ENCODE measurements at places on chromosomes 12 and 14. TPM values are rescaled to one million over a fixed set of nuclear protein-coding genes. Genes with fewer than 3 reads are reported as not detected.
A peak's percentile ranks its signal among the peaks of the same experiment; 100 is the strongest.

Gene SLC6A12
- not detected for total RNA-seq

- peaks cover 39% of the 10 kb centered on the region for H3K27me3 ChIP-seq
- H3K4me1 ChIP-seq: peaks cover 32% of the 10 kb centered on the region
- H3K36me3 ChIP-seq: no peaks in the 10 kb centered on the region
- H3K4me3 ChIP-seq: no peak overlapping the region
- peak overlapping the region; percentile 20 for H3K27ac ChIP-seq
Observed at GRCh38 chr14:81402123-81402495, 2.0 kb upstream of the STON2 start.

DNA sequence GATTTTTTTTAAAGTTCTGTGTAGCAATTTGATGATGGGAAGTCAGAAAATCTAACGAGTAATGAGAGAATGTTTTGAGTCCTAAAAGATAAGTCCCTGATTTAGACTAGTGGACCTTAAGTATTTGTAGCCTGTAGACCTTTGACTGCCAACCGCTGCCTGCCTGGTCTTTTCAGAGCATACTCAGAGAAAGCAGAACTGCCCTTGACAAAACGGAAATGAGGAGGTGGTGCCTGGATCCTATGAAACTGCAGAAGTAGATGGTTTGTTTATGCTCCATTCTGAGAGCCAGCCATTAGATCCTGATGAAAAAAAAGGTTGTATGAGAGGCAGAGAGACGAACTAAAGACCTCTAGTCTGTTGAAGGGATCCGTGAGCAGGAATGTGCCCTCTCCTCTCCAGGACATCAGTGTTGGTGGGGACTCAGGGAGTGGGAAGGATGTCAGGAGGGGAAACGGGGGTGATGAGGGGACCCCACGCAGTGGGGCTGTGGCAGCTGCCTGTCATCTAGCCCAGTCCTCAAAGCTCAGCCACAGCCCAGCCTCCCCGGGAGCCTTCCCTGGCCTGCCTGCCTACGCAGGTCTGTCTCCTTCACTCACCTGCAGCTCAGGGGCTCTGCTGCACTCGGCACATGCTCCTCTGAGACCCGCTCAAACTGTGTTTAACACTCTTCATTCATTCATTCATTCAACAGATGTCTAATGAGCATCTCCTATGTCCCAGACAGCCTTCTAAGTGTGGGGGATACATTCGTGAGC, 447.5 kb downstream of the AACS start:
- DNase-seq: no peak
- H3K36me3 ChIP-seq: no peaks in the 10 kb centered on the region
- no peak overlapping the region for H3K4me3 ChIP-seq

GRCh38 chr12:132327336-132328171, 1.8 kb downstream of the GALNT9 start:
- no peak overlapping the region for H3K27ac ChIP-seq
- DNase-seq: no peak
- H3K4me3 ChIP-seq: no peak overlapping the region
- H3K36me3 ChIP-seq: peaks cover 3% of the 10 kb centered on the region
- peaks cover 46% of the 10 kb centered on the region for H3K27me3 ChIP-seq
- H3K4me1 ChIP-seq: no peaks in the 10 kb centered on the region

Gene ACOT6
- total RNA-seq: not detected

DNA sequence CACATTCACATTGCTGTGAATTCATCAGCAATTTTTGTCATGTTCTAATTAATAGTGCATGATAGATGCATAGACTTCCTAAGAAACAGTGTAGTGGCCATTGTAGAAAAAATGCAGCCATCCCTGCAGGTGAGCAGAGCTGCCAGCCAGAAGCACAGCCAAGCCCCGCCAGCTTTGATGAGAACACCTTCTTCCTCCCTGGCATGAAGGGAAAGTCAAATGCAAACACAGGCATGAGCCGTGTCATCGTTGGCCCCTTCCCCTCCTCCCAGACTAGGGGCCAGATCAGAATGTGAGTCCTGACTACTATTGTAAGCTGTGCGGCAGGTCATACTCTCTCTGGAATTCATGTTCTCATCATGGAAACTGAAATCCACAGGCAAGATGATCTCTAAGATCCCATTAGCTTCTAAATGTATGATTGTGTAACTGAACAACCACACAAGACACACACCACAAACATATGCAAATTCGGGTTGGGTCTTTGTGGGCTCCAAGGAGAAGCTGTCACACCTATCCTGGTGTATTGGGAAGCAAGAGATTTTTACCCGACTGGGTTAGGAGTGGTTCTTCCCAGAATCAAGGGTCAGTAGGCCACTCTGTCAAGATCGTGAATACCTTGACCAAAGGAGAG, 2.8 kb upstream of the AQP2 start:
- DNase-seq: no peak
- H3K36me3 ChIP-seq: no peaks in the 10 kb centered on the region
- H3K27me3 ChIP-seq: peaks cover under 1% of the 10 kb centered on the region

Gene CEP290
- total RNA-seq: 13.3 TPM

DNA sequence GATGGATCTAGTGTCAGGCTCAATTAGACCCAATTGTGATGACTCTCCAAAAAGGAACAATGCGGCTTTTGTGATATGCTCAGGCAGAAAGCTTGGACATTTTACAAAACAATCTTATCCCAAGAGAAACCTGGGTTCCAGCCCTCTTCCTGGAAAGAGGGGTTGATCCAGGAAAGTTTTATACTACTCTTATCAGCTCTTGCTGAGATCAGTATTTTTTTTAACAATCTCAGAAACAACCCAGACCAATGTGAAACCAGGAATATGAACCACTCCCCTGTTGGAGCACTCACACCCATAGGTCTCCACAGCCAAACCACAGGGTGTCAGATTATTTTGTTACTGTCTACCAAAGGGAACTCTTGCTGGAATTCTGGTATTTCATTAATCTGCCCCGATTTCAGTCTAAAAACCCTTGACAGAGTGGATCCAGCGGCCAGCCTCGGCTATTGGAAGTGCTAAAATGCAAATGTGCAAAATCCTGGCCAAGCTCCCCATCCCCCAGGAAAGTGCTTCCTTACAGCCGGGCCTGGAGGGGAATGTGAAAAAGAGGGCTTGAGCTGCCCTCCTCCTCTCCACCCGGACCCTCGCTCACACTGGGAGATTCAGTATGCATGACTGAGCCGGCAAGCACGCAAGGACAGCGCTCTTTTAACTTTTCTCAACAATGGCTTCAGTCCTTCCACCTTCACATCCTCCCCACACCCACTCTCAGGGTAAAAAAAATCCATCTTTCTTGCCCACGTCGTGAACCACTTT, 4.0 kb downstream of the FBXL14 start:
- peaks cover 44% of the 10 kb centered on the region for H3K4me1 ChIP-seq
- peaks cover 25% of the 10 kb centered on the region for H3K36me3 ChIP-seq
- H3K4me3 ChIP-seq: peak overlapping the region; percentile 87
- DNase-seq: no peak

DNA sequence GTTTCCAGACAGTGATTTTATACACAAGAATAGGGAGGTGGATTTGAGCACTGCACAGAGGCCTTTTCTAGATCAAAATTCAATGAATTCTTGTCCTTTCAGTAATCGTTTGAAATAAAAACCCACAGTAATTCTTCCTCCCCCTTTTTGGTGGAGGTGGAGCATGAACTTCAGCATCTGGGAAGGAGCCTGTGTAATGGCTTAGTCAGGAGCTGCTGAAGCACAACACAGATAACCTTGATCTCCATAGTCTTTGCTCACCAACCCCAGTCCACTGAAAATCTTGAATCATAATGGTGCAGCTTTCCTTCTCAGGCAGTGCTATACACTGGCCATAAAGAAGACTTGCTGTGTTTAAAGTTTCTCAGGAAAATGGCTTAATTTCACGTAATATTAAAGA, 6.4 kb upstream of the TBPL2 start:
- H3K36me3 ChIP-seq: no peaks in the 10 kb centered on the region
- H3K4me3 ChIP-seq: no peak overlapping the region
- H3K4me1 ChIP-seq: peaks cover 3% of the 10 kb centered on the region
- no peak for DNase-seq

Gene KRT85
- not detected for total RNA-seq

Gene PDZRN4
- total RNA-seq: not detected

Gene EP400
- total RNA-seq: 54.1 TPM

Gene P2RX7
- 14.4 TPM for total RNA-seq

- no peak overlapping the region for H3K27ac ChIP-seq
- no peaks in the 10 kb centered on the region for H3K36me3 ChIP-seq
- peaks cover 33% of the 10 kb centered on the region for H3K27me3 ChIP-seq
- peak; percentile 26 for DNase-seq
- H3K4me1 ChIP-seq: peaks cover 12% of the 10 kb centered on the region
Observed at GRCh38 chr12:2733493-2734355, 61.0 kb upstream of the FKBP4 start.

DNA sequence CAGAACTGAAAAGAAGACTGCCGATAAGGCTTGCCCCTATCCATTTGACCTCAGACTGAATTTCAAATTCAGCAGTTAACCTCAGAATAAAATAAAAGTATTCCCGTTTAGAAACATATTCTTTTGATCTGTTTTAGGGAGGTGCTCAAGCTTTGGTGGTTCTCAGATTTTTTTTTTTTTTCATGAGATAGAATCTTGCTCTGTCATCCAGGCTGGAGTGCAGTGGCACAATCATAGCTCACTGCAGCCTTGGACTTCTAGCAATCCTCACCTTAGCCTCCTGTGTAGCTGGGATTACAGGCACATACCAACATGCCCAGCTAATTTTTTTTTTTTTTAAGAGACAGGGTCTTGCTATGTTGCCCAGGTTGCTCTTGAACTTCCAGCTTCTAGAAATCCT, 15.5 kb downstream of the AEBP2 start:
- no peak for DNase-seq
- H3K27me3 ChIP-seq: no peaks in the 10 kb centered on the region
- peaks cover 24% of the 10 kb centered on the region for H3K4me1 ChIP-seq
- H3K27ac ChIP-seq: no peak overlapping the region

DNA sequence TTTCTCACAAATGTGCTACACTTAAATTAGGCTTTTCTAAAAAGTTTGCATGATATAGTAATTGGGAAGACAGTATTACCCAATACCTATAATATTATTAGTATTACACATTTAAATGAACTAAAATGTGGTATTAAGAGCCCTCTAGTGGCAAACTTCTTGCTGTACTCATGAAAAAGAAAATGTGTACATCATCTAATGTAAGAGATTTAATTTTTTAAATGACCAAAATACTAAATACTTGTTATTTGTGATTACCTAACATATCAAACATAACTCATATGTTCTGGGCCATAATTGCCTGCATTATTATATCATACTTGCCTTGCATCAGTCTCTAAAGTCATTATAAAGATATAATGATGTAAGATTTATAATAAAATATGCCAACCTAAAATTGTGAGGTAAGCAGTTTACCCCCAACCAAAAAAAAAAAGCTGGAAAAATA, 64.2 kb downstream of the DNAI7 start:
- H3K36me3 ChIP-seq: no peaks in the 10 kb centered on the region
- no peak for DNase-seq
- no peak overlapping the region for H3K4me3 ChIP-seq
- no peak overlapping the region for H3K27ac ChIP-seq
- no peaks in the 10 kb centered on the region for H3K4me1 ChIP-seq

DNA sequence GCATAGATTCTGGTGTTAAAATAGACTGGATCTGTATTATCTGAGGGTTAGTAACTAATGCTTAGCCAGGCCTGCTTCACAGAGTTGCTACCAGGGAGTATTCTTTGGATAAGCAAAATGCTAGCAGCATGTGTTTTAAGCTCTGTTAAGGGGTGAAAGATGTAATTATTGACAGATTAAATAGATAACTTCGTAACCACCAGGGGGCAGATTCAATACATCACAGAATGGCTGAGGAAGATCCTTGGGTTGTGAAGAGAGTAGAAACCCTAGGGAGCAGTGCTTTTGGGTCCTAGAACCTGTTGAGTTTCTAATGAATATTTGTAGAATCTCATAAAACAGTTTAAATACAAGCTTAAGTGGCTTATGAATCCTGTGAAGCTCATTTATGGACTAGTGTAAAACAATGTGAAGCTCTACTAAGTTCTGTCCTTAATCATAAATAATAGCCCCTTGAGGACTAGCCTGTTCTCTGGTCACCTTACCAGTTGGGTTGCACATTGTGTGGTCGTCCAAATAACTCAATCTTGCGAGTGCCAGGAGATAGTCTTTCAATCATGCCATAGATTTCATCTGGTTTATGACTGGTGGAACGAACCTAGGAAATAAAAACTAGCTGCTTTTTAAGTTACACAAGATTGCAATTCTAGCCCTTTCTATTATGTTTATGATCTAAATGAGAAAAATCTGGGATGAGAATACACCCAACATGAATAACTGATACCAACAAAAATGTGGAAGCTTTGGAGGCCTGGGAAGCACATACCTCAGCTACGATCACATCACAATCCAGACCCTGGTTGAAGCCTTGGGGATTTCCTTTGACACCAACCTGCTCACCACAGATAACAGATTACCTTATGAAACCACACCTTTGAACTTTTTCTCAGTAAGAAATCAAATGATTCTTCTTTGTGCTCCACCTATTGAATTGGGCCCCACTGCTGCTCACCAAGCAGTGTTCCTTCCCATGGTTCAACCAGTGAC, 12.3 kb downstream of the METTL3 start:
- H3K27me3 ChIP-seq: no peaks in the 10 kb centered on the region
- no peak for DNase-seq
- H3K27ac ChIP-seq: peak overlapping the region; percentile 62
- peaks cover 76% of the 10 kb centered on the region for H3K36me3 ChIP-seq
- H3K4me3 ChIP-seq: no peak overlapping the region

Gene HSP90B1
- total RNA-seq: 324 TPM

GRCh38 chr12:109393437-109394345, 46.0 kb downstream of the MYO1H start:
- H3K36me3 ChIP-seq: no peaks in the 10 kb centered on the region
- H3K4me1 ChIP-seq: no peaks in the 10 kb centered on the region
- peak; percentile 58 for DNase-seq
- no peak overlapping the region for H3K4me3 ChIP-seq
- no peak overlapping the region for H3K27ac ChIP-seq

- H3K4me3 ChIP-seq: peak overlapping the region; percentile 88
- DNase-seq: no peak
- peaks cover 51% of the 10 kb centered on the region for H3K4me1 ChIP-seq
- H3K27me3 ChIP-seq: peaks cover 34% of the 10 kb centered on the region
- H3K36me3 ChIP-seq: peaks cover 5% of the 10 kb centered on the region
Observed at GRCh38 chr12:54418441-54419087, 502 bp downstream of the ITGA5 start.

Gene FAM181A
- total RNA-seq: not detected

- H3K4me1 ChIP-seq: no peaks in the 10 kb centered on the region
- no peak overlapping the region for H3K4me3 ChIP-seq
- H3K27me3 ChIP-seq: peaks cover 31% of the 10 kb centered on the region
- H3K36me3 ChIP-seq: no peaks in the 10 kb centered on the region
Observed at GRCh38 chr14:59107819-59108218, 80.6 kb upstream of the DAAM1 start.

GRCh38 chr14:103518422-103519042, 4.1 kb downstream of the CKB start:
- H3K4me1 ChIP-seq: peaks cover 9% of the 10 kb centered on the region
- H3K27ac ChIP-seq: no peak overlapping the region
- H3K4me3 ChIP-seq: no peak overlapping the region
- peaks cover 9% of the 10 kb centered on the region for H3K27me3 ChIP-seq
- no peaks in the 10 kb centered on the region for H3K36me3 ChIP-seq

All from activated CD8-positive, alpha-beta memory T cell treated with anti-CD3 and anti-CD28 coated beads, Interleukin-2, amount 10 ng/mL, durations not matched to agents 7 days and 5 days (primary cell).